ENCODE measurements at places on chromosomes 2 and 18.
A peak's percentile ranks its signal among the peaks of the same experiment; 100 is the strongest.

- no peak for DNase-seq
Observed at GRCh38 chr18:34458410-34458977, 233.8 kb upstream of the NOL4 start.

GRCh38 chr18:33369711-33370449, 70.6 kb downstream of the CCDC178 start:
- no peak for DNase-seq

DNA sequence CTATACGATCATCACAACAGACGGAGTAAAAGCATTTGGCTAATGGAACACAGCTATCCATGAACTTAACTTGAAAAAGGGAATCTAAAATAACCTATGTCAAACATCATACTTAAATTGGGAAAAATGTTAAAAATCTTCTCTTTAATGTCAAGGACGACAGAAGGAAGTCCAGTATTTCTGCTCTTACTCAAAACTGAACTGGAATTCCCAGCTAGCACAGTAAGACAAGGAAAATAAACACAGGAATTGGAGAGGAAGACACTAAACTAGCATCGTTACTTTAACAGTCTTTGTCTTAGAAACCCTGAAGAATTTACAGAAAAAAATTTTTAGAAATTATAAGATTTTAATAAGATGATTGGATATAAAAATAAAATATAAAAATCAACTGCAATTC, 112.6 kb downstream of the HDAC4 start:
- DNase-seq: no peak

DNA sequence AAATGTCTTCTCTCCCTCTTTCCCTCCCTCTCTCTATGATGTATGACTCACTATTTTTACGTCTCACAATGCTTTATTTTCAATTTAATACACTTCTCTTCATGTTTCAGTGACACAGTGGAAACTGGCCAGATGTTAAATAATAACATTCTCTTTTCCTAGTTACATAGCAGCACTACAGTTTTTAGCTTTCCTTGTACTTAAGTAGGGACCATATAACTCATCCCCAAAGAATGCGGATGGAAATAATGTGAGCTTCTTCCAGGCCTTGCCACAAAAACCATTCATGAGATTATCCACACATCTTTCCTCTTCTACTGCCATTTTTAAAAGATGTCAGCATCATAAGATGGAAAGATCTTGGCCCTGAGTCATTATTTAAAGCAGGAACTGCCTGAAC, 789.4 kb downstream of the LRP1B start:
- peak; percentile 86 for DNase-seq

DNA sequence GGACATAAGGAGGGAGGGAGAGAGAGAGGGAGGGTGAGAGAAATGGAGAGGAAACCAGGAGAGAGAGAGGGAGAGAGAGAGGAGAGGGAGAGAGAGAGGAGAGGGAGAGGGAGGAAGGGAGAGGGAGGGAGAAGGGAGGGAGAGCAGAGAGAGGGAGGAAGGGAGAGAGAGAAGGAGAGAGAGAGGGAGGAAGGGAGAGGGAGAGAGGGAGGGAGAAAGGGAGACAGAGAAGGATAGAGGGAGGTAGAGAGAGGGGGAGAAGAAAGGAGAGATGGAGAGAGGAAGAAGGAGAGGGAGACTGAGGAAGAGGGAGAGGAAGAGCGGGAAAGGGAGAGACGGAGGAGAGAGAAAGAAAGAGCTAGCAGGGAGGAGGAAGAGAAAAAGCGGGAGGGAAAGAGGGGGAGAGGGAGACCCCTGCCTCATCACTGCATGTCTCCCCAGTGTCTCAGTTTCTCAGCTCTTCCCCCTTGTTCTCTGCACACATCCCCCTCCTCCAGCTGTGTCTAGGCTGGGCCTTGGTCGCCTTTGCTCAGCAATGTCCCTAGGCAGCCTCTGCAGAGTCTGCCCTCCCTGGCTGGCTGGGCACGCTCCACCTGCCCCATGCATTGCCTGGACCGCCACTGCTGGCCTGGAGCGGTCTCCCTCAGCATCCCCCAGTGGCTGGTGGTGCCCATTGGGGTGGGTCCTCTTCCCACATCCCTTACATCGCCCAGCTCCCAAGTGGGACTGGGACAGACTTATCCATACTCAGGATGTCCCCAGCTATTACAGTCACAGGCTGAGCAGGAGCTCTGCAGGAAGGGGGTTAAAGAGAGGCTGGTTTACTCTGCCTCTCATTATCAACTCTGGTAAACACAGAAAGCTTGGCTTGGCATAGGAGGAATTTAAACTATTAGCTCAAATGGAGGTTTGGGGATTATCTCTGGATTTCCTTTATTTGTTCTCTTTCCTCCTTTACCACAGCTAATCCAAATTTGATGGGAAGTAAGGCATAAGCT, 85.7 kb upstream of the APCDD1 start:
- no peak for DNase-seq

- DNase-seq: peak; percentile 97
Observed at GRCh38 chr2:235605312-235606003, 111.6 kb downstream of the AGAP1 start.

GRCh38 chr2:128435576-128436478, 117.2 kb upstream of the HS6ST1 start:
- DNase-seq: no peak

GRCh38 chr2:45860136-45861121, 209.0 kb downstream of the PRKCE start:
- DNase-seq: peak; percentile 75

- no peak for DNase-seq
Observed at GRCh38 chr2:173118395-173118794, 42.7 kb downstream of the MAP3K20 start.

- peak; percentile 76 for DNase-seq
Observed at GRCh38 chr2:227161947-227162346, 2.1 kb downstream of the COL4A4 start.

DNA sequence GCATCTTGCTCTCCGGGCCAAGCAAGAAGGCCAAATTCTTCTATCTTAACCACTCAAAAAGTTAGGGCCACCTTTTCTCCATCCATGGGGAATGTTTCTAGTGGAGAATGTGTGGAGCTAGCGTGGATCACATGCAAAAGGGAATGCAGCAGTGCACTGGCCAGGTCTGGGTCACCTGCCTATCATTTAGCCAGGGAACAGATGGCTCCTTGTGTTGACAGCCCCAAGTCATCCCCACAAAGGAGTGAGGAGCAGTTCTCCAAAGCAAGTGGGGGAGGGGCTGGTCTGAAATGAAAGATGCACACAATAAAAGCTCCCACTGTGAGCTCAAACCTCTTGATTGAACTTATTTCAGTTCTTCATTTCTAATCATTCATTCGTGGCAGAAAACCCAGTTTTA, 19.1 kb downstream of the EPB41L3 start:
- DNase-seq: no peak

GRCh38 chr18:9328776-9329175, 5.8 kb upstream of the TWSG1 start:
- peak; percentile 14 for DNase-seq

- DNase-seq: no peak
Observed at GRCh38 chr2:10393640-10393982, 54.5 kb downstream of the ODC1 start.

GRCh38 chr2:7552825-7553570, 635.8 kb downstream of the RNF144A start:
- DNase-seq: no peak

- no peak for DNase-seq
Observed at GRCh38 chr2:10550206-10551001, 102.3 kb upstream of the ODC1 start.

DNA sequence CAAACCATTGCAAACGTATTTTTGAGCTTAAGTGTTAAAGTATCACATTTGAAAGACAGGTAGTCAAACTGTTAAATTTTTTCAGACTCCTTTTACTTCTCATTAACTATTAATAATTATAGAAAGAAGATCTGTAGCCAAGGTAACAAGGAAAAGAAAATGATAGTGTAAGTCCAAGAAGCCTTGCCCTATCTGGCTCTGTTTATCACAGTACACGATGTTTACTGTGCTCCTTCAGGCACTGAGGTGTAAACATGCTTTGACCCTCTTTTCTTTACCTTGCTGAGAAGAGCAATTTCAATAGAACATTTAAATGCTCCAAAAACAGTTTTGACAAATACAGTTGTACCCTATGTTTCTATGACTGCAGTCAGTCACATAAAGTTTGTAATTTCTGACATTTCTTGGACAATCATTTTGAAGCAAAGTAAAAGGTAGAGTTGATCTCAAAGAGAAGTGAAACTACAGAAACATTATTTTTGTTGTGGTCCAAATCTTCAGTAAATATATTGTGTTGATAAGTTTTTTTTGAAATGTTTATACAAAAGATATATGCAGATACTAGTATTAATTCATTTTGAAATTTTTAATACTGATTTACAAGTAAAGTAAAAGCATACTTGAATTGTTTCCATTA, 152.6 kb upstream of the KYNU start:
- DNase-seq: no peak

DNA sequence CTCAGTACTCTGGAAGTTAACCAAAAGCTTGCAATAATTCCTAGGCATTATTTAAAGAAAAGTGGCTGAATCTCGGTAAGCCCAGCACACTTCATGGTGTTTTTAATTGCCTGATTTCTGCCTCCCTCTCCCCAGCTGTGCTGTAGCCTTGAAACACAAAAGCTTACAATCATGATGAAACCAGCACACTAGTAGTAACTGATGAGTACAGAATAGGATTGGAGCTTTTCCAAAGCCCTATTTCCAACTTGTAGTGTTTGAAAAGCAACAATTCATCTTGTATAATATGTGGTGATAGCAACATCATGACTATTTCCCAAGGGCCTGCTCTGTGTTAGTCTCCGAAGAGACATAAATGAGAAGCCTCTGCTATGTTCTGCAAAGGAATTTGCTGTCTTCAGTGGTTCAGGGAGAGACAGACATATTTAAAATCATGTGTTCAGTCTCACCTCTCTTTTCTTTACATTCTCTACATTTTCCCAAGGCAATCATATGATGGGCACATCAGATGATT, 1015.0 kb downstream of the BCL11A start:
- DNase-seq: no peak

DNA sequence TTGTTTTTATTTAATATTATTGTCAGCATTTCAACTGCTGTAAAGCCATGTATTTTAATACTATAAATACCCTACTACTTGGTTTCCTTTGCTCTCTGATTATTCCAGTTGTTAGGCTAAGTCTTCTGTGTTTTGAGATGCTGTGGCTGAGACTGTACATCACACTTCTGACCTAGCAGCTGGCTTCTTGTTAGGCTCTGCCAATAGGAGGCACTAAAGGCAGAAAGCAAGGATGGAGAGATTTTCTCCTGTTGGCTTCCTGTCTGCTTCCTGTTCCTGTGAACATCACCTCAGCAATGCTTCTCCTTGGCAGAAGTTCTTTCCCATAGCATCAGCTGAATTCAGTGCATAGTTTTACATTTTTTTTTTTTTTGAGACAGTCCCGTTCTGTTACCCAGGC, 68.3 kb upstream of the YPEL5 start:
- no peak for DNase-seq

DNA sequence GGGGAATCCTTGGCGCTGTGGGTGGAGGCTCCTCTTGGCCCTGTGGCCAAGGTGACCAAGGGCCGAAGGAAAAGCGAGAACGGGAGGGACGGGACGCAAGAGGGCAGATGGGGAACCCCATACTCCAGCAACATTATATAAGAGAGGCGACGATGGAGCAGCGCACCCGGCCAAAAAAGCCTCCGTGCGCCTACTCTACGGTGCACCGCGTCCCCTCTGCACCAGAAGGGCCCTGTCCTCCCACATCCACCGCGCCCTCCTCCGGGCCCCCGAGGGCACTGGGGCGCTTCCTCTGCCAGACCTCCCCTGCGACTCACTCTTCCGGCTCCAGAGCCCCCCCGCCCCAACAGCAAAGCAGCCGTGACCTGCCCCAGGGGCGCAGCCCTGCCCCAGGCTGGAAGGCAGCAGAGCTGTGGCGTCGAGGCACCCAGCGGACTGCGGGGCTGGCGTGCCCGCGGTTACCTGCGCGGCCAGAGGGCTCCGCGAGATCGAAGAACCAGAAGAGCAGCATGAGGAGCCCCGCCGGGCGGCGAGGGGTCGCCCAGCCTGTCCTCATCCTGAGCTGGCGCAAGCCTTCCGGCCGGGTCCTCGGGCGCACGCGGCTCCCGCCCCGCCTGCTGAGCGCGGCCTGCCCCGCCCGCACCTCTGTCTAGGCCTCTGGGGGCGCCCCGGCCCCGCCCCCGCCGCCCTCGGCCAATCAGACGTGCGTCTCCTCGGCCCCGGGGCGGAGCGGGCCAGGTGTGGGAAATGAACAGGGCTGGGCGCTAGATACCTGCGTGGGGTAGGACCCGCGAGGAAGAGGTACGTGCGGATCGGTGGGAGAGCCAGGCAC, 106.3 kb upstream of the CD302 start:
- DNase-seq: no peak

DNA sequence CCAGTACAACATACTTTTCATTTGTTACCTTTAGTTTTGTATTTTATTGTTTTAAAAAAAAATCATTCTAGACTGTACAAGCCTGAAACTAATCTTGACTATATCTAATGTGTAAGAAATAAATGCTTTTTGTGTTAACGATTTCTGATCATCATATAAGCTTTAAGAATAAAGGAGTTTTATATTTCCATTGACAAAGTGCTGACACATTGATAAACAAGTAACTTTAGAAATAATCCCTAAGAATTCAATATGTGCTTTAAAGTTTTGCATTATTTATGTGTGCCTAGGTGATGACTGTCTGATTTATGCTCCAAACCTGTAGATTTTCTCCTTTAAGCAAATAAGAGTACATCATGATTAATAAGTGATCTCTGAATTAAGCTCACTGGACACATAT, 247.2 kb upstream of the BOD1L2 start:
- no peak for DNase-seq

DNA sequence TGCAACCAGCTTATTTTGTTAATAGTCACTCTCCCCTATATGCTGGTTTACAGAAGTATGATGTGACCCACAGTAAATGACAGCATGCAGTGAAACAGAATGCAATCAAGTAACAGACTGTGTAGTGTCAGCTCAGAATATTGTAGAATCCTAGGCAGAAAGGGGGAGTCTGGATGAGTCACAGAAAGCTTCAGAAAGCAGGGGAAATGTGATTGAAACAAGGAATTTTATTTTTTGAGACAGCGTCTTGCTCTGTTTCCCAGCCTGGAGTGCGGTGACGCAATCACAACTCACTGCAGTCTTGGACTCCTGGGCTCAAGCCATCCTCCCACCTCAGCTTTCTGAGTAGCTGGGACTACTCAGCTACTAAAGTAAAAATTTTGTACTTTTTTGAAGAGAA, 219.9 kb upstream of the FBXO11 start:
- peak; percentile 53 for DNase-seq

DNA sequence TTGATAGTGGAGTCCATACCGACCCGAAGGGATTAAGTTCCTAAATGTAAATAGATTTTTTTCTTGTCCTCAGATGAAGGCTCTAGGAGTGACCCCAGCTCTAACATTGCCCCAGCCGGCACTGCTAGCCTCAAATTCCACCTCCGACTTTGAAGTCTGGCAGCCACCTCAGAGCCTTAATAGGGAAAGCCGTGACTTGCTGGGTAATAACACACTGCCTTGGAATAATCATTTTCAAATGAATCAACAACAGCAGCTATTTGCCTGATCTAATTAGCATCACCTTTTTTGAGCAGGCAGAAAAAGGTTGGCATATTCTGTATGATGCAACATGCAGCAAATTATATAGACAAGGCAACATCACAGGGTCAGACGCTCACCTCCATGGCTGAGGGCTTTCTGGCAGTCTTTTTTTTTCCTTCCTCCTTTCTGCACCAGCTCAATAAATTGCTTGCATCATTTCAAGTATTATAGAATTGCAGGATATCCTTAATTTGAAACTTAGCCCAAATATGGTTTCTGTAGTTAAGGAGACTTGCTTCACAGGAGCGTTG, 276.5 kb upstream of the ATP5MC3 start:
- no peak for DNase-seq
